ENCODE measurements at places on chromosomes 13 and 19.

GRCh38 chr19:30332445-30333234, 39.5 kb upstream of the ZNF536 start:
- no peak for DNase-seq

GRCh38 chr13:111005808-111006505, 91.1 kb upstream of the ANKRD10 start:
- no peak for DNase-seq

DNA sequence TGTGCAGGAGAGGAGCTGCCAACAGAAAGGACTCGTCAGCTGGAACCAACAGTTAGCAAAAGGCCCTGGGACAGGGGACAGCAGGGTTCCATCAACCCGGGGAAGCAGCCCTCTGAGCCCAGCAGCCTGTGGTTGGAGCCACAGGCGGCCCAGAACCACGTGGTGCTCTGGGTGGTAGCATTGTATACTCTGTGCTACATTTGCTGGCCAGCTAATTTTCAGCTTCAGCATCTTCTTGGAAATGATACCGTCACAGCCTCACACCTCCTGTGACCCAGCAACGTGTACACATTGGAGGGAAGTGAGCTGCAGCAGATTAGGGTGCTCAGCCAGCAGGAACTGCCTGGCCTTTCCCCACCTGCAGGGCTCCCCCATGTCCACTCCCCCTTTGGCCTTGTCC, 13.1 kb upstream of the MTIF3 start:
- DNase-seq = no peak

GRCh38 chr13:73913079-73913740, 221.0 kb downstream of the KLF12 start:
- DNase-seq = peak; percentile 66

GRCh38 chr19:47107953-47108746, 5.4 kb downstream of the ZC3H4 start:
- DNase-seq = no peak

GRCh38 chr13:33119856-33120543, 103.8 kb downstream of the KL start:
- no peak for DNase-seq

GRCh38 chr19:35556846-35557538, 6.5 kb downstream of the ATP4A start:
- no peak for DNase-seq

GRCh38 chr19:15253513-15253912, 21.3 kb upstream of the EPHX3 start:
- DNase-seq = no peak

GRCh38 chr19:16139752-16140151, 3.7 kb upstream of the HSH2D start:
- DNase-seq = no peak

DNA sequence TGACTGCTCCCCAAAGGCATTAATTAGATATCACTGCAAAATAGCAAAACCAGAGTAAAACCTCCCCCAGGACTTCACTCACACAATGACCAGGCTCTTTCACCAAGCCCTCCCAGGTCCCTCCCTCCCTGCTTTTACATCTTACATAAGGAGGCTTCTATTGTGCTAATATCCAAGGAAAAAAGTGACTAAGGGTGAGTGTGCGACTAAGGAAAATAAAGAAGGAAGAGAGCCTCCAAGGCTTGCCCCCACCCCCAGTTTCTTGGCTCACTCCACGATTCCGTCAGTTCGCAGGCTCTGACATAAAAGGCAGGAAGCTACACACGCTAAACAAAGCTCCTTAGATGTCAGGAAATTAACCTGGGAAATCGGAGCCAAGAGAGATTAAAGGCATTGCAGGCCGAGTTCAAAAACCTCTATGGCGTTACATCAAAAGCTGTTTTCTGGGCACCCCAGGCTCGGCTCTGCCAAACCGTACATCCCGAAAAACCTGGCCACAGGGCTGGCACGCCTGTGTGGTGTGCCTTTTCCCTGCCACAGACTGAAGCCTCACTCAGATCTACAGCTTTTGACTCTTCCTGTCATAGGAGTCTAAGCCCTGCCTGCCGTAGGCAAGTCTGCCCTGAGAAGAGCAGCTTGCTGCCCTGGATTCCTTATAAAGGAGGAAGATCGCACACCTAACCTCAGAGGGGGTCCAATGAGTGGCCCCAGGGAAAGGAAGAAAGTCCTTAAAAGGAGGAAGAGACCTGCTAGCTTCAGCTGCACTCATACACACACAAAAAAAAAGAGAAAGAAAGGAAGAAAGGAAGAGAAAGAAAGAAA, 67.0 kb upstream of the SERP2 start:
- peak; percentile 100 for DNase-seq

DNA sequence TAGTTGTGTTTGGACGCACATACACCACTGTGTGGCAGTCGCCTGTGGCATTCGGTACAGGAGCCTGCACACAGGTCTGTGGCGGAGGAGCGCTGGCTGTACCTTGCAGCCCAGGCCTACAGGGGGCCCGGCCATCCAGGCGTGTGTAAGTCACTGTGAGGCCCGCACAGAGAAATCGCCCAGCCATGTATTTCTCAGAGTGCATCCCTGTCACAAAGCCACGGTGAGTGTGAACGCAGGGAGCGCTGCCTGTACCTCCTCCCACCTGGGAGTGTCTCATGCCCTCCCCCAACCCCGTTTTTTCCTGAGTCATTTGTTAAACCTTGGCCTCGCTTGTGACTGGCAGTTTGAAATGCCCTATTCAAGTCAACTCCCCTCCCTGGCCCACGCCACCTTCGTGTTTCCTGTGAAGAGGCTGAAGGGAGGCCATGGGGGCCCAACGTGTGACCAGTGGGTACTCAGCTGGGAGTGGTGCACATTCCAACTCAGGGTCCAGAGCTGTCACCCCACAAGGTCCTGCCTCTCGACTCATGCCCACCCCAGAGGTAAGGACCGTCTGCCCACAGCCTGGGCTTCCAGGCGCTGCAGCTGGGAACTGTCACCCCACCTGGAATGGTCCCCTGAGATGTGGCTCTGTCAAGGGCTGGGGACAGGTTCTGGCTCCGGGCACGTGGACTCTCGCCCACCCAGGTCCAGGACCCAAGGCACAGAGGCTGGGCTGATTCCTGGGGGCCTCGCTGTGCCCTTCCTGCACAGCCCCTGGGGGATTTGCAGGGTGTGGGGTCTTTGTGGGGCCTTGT, 11.6 kb upstream of the RASA3 start:
- peak; percentile 38 for DNase-seq

DNA sequence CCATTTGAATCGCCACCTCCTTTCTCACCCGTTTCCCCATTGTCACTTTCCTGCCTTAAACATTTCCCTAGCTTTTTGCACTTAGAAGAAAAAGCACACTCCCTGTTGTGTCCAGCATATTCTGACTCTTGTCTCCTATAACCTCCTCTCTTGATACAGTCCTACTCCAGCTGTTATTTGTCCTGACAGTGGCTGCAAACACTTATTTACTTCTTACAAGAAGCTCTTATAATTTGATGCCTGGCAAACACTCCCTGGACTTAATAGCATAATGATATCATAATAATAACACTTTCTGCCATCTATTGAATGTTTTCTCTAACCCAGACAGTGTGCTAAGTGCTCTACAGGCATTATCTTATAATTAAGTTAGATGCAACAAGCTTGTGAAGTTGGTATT, 76.6 kb downstream of the DGKH start:
- DNase-seq = no peak

- DNase-seq = no peak
These were observed 2.5 kb downstream of the CFD start for GRCh38 chr19:861756-862580.

GRCh38 chr19:1082165-1082927, 12.8 kb downstream of the POLR2E start:
- no peak for DNase-seq

DNA sequence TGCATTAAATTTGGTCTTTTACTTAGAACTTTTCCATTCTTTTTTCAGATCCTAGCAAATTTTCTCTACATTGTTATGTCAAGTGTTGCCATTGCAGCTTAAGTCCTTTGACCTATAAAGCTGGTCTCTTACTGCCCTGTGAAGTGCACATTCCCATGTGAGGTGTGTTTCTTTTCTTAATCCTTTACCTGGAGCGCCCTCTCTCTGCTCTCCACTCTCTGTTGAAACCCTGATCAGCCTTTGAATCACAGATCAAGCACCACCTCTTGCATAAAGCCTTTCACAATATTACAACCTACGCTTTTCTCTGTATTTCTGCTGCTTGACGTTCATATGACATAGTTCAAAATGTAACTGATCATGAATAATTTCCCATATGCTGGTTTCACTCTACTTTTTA, 84.8 kb downstream of the PCDH17 start:
- DNase-seq = peak; percentile 19

DNA sequence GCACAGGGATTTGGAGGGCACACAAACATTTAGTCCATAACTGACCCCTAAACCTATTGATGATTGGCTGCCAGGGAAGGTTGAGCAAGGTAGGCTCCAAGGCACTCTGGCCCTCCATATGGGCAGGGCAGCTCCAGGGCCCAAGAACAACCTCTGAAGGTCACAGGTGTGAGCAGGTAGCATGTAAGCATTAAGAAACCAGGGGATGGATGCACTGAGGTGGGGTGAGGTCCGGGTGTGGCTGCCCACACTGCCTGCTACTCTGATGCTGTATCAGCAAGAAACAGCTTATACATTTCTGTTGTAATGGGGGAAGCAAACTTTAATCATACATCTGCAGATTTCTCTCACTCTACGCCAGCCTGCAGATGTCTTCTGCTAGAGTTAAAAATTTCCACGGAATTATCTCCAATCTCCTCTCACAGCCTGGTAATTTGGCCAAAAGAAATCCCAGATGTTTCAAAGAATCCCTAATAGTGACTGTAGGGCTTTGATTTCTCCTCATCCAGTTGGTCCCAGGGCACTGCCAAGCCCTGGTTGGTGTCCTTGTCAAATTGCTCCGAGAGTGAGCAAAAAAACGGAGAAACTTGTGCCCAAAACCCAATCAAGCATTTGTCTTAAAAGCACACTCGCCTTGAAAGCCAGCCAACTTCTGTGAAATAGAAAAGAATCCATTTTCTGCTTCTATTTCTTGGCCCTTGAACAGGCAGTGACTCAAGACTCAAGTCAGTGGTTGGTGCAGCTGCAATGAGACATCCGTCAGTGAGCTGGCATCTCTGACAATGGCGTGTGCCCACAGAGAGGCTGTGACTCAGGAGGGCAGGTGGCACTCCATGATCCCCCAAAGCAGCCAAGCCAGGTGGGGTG, 72.5 kb upstream of the MRI1 start:
- peak; percentile 70 for DNase-seq

GRCh38 chr19:29537601-29538000, 11.8 kb downstream of the VSTM2B start:
- no peak for DNase-seq

- DNase-seq = peak; percentile 45
These were observed 601.8 kb downstream of the SLITRK6 start for GRCh38 chr13:85197431-85197830.

GRCh38 chr13:40798380-40798779, 9.0 kb downstream of the SLC25A15 start:
- DNase-seq = no peak

- DNase-seq = no peak
These were observed 158.1 kb downstream of the ZIC5 start for GRCh38 chr13:99813336-99814095.

GRCh38 chr13:74017301-74018061, 116.7 kb downstream of the KLF12 start:
- DNase-seq = no peak

DNA sequence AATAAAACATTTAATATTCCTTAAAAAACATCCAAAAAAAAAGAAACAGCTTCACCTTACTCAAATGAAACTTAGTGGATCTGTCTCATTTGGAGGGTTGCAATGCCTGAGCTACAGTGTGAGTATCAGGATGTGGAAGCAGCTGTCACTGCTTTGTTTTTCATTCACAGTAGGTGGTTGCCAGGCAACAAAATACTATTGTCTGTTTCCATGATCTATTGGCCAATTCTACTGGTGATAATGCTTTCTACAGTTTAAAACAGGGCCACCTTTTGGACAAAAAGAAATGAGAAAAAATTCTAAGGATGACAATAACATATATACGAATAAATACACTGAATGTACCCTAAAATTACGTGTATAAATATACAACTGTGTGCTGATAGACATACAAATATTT, 3.0 kb downstream of the ENOX1 start:
- peak; percentile 76 for DNase-seq

GRCh38 chr19:18119717-18120105, 22.1 kb downstream of the MAST3 start:
- DNase-seq = no peak

DNA sequence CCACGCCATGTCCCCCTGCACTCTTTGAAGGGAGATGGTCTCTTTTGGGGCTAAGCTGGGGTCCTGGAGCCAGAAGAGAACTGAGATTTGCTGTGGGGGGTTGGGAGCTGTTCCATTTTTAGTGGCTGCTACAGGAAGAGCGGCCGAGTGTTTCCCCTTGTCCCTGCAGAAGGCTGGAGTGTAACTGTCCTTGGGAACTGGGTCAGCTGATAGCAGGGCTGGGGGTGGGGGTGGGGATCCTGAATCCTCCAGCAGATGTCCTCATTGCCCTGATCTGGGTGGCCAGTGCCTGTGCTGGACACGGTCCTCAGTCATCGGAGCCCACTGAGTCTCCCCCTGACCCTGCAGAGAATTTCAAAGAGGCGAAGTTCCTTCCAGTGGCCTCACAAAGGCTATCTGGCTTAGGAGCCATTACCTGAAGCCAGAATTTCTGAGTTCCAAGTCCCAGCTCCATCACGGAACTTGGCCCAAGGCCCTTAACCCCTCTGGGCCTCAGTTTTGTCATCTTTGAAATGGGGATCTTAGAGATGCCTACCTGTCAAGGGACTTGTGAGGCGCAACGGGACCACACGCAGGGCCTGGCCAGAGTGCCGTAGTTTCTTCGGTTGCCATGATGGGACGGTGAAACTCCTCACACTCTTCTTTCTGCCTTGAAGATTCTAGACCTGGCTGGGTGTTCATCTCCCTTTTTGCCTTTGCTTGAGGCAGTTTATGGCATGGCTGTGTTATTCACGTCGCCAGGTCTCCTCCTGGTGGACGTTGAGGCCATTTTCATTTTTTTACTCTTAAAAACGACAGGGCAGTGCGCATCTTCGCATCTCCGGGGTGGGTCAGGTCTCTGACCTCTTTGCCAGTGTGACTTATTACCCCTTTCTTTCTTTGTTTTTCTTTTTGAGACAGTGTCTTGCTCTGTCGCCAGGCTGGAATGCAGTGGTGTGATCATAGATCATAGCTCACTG, 51.9 kb downstream of the DNM2 start:
- peak; percentile 28 for DNase-seq

- no peak for DNase-seq
These were observed 10.5 kb upstream of the GPC6 start for GRCh38 chr13:93216122-93216521.

DNA sequence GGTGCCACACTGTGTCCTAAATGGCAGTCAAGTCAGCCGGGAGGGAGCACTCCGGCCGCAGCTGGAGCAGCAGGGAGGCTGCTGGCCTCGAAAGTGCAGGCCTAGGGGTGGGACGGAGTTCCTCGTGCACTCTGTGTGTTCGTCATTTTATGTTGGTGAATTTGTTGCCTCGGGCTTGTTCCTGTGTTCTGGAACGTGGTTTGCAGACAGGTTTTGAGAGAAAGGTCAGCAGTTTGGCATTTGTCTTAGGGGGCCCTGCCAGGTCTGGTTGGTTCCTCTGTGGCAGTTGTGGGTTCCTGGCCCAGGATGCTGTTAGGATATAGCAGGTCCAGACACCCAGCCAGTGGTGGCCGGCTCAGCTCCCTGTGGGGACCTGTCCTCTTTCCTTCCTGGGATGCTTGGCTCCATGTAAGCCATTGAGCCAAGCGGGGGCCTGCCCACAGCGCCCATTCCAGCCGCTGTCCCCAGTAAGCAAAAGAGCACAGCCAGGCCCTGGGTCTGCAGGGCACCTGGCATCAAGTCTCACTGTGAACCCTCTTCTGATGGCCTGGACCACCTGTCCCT, 30.0 kb downstream of the MPHOSPH8 start:
- DNase-seq = no peak
